ENCODE measurements at places on chromosomes 11 and 22.

DNA sequence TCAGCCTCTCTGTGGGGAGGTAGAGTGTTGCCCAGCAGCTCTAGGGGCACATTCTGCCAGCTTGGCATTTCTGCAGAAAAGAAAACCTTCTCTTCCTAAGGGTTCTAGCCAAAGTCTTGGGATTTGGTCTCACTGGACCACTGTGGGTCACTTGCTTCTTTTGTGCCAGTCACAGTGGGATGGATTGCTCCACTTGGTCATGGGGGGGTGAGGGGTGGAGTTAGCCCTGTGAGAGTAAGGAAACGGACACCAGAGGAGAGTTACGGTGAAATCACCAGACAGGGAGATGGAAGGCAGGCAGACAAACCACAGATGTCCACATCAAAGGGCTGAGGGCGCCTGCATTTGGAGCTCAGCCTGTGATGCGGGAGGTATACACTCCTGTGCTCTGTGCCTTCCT, 10.8 kb downstream of the SGSM1 start:
- no peak for DNase-seq

- no peak for DNase-seq
Measured at GRCh38 chr22:49734390-49734789, 93.3 kb downstream of the BRD1 start.

- DNase-seq, result no peak
Measured at GRCh38 chr11:93730108-93731107, 10.9 kb downstream of the TAF1D start.

GRCh38 chr11:67562963-67563704, 20.5 kb upstream of the GSTP1 start:
- DNase-seq, result no peak

GRCh38 chr22:21077884-21078508, 32.2 kb downstream of the LRRC74B start:
- no peak for DNase-seq

- DNase-seq, result no peak
Measured at GRCh38 chr11:130403271-130403804, 25.1 kb downstream of the ADAMTS8 start.

GRCh38 chr11:121503051-121503450, 50.3 kb upstream of the SORL1-AS1 start:
- no peak for DNase-seq

Data from NAMALWA (cell line).